ENCODE measurements at places on chromosomes 4 and X. TPM values are rescaled to one million over a fixed set of nuclear protein-coding genes. Genes with fewer than 3 reads are reported as not detected.

FDCSP gene
- total RNA-seq = not detected

UBA6 gene
- total RNA-seq = 311 TPM

UGT2A1 gene
- not detected for total RNA-seq

FAM53A gene
- 1.4 TPM for total RNA-seq

GYPA gene
- total RNA-seq = not detected

KLB gene
- total RNA-seq = not detected

SLC4A4 gene
- total RNA-seq = 22.0 TPM

PDGFC gene
- total RNA-seq = 140 TPM

RENBP gene
- 2.1 TPM for total RNA-seq

MAGEC2 gene
- total RNA-seq = not detected

S100G gene
- total RNA-seq = not detected

RHOXF2B gene
- total RNA-seq = not detected

GAGE13 gene
- total RNA-seq = not detected

MSANTD1 gene
- total RNA-seq = 0.59 TPM

RPA4 gene
- total RNA-seq = 0.92 TPM

DCAF12L1 gene
- not detected for total RNA-seq

YY2 gene
- 2.1 TPM for total RNA-seq

AWAT2 gene
- total RNA-seq = not detected

HS3ST1 gene
- under 0.01 TPM for total RNA-seq

SATL1 gene
- not detected for total RNA-seq

TAF7L gene
- 0.59 TPM for total RNA-seq

GAGE12E gene
- not detected for total RNA-seq

ATP2B3 gene
- total RNA-seq = under 0.01 TPM

NSUN7 gene
- total RNA-seq = not detected

SAGE1 gene
- total RNA-seq = not detected

NAP1L5 gene
- 11.0 TPM for total RNA-seq

FBXO8 gene
- total RNA-seq = 31.7 TPM

GLUD2 gene
- total RNA-seq = 0.92 TPM

GAR1 gene
- total RNA-seq = 2.1 TPM

TNIP3 gene
- total RNA-seq = 2.8 TPM

CPXCR1 gene
- total RNA-seq = not detected

SHOX gene
- total RNA-seq = not detected

DCAF8L2 gene
- not detected for total RNA-seq

TMEM154 gene
- 9.8 TPM for total RNA-seq

LDB2 gene
- total RNA-seq = 4.8 TPM

TMPRSS11E gene
- 0.05 TPM for total RNA-seq

All from smooth muscle cell of the umbilical artery (primary cell).